ENCODE measurements at places on chromosomes 4 and X.
A peak's percentile ranks its signal among the peaks of the same experiment; 100 is the strongest.

GRCh38 chrX:499870-500364 lies 113.2 kb upstream of the PPP2R3B start:
- DNase-seq, result no peak

DNA sequence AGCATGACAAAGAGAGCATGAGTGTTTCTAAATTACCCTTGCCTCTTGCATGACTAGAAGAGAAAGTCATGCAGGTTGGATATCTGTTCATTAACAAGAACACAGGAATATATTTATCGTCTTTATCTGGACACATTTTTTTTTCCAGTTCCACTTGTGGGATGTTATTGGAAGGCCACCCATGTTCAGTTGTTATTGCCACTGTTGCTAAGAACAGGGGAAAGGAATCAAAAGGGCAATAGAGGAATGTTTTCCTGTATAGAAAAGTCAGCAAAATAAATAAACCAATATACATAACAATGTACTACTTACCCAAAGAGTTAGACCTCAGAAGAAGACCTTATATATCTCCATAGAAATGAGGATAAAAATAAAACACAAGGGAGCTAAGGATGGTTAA lies 270.1 kb downstream of the QDPR start:
- no peak for DNase-seq

GRCh38 chr4:122798101-122798500 lies 28.5 kb upstream of the FGF2 start:
- DNase-seq, result peak; percentile 7

- peak; percentile 3 for DNase-seq
Observed at GRCh38 chrX:37454537-37455285, 105.5 kb downstream of the PRRG1 start.

GRCh38 chr4:10240691-10241090 lies 124.1 kb upstream of the WDR1 start:
- no peak for DNase-seq

DNA sequence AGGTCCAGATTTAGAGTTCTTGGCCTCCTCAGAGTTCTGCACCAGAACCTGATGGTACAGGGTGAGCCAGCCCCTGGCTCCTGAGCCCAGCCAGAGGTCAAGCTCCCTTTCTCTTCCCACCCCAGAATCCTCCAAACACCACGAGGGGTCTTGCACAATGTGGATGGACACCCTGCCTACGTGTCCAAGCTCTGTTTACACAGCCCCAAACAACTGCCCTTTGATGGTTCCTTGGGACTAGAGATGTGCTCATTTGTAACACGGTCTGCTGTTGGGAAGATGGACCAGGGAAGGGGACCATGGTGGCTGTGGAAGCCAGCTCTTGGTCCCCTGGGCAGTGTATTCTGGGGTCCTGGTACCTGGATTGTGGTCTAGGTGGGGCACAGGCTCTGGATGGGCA lies 40.0 kb upstream of the RPS6KA3 start:
- DNase-seq, result no peak

GRCh38 chrX:39527025-39527424 lies 570.7 kb downstream of the BCOR start:
- DNase-seq, result no peak

GRCh38 chrX:5746231-5746630 lies 482.4 kb downstream of the NLGN4X start:
- DNase-seq, result no peak

DNA sequence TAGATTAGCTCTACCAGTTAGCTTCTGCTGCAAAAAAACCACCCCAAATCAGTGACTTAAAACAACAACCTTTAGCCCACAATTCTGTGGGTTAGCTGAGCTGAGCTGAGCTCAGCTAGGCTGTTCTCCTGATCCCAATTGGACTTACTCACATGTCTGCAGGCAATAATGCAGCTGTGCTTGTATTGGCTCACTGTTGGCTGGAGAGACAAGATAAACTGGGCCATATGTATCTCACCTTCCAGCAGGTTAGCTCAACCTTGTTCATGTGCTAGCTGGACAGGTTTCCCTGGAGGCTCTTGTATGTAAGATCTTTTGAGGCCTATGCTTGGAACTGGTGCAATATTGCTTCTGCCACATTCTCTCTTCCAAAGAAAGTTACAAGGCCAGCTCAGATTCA lies 261.5 kb upstream of the ADGRL3 start:
- DNase-seq, result no peak

GRCh38 chr4:26568446-26568994 lies 15.4 kb upstream of the TBC1D19 start:
- DNase-seq, result peak; percentile 8

GRCh38 chrX:78322863-78323262 lies 4.5 kb downstream of the CYSLTR1 start:
- no peak for DNase-seq

- DNase-seq, result no peak
Observed at GRCh38 chr4:142372530-142373260, 473.4 kb downstream of the INPP4B start.

- no peak for DNase-seq
Observed at GRCh38 chr4:183645326-183645725, 13.7 kb downstream of the RWDD4 start.

DNA sequence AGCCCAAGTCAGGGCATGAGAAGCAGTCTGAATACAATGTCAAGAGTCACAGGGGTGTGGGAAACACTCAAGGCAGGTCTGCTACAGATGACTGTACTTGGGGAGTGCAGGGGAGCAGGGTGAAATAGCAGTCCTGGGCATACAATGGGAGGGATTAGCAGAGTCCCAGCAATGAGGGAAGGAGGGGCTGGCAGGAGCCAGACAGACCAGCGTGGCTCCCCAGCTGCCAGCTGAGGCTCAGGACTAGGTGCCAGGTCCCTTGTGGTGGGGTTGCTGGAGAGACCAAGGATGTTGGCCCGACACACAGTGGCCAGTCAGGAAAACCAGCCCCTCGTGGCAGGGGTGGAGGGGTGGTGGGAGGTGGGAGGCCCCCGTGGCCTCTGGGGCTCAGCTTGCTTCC lies 86.6 kb downstream of the RTL5 start:
- no peak for DNase-seq

DNA sequence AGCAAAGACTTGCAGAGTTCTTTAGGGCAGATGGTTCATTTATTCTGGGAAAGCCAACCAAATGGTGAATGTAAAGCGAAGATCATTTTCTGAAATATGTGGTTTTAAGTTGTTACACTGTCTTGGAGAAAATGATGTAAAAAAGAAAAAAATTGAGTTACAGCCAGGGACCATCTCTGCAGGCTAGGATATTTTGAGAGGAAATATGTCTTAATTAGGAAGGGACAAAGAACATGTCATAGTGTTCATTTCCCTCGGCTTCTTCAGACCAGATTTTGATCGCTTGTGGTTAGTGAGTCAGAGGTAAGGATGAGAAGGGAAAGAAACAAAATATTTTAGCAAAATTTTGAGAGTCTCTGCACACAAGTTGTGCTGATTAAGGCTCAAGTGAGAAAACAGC lies 59.0 kb upstream of the C1QTNF7 start:
- no peak for DNase-seq

DNA sequence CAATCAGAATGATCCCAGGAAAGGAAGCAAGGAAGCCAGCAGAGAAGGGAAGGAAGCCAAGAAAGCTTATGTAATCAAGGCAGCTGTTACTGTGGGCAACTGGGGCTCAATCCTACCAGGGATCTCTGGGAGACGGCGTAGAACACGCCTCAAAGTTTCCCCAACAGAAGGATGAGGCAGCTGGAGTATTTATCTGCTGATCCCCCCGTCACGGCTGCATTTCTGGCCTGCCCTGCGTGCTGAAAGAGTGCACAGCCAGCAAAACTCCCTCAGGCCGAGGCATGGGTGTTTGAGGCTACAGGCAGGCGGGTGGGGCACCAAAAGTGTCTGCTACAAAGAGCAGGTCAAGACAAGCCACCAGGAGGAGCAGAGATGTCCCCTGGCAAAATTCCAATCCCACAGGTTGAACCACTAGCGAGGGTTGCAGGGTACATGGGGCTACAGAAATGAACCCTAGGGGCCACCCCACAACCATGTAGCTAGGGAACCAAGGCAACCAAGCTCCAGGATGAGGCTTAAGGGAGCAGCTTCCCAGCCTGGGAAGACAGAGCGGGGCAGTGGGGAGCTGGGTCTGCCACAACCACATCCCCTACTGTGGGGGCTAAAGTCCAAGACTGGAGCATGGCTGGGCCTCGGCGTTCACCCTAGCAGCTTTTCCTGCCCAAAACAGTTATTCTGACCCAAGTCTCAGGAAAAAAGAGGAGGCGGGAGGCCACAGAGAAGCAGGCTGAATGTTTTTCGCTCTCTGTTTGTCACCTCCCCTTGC lies 113.4 kb downstream of the BCOR start:
- no peak for DNase-seq

GRCh38 chr4:160772668-160773067 lies 1391.1 kb downstream of the FSTL5 start:
- no peak for DNase-seq

DNA sequence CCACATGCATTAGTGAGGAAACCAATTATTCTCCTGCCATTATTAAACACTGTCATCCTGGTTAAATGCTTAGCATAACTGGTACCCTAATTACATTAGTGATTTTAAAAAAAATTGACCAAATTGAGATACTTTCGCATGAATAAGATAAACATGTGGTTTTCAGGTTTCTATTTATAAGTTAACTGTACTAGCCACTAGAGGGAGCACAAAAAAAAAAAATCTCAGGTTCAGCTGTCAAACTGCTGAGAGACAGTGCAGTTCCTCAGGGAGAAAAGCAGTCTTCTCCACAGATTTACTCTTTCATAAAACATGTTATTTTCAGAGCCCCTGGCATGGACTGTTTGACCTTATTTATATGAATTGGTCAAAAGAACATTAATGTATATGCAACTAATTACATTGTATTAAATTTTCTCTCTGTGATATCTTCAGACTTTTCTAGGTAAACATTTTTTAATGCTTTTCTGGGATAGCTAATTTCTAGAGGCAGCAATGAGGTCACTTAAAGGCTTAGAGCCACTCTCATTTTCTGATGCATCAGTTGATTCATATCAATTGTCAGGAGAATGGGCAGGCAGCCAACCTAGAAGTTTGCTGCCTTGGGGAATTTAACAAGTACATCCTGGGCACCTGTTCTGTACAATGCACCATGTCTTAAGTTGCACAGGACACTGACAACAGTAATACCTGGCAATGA lies 167.5 kb downstream of the CDS1 start:
- peak; percentile 4 for DNase-seq

DNA sequence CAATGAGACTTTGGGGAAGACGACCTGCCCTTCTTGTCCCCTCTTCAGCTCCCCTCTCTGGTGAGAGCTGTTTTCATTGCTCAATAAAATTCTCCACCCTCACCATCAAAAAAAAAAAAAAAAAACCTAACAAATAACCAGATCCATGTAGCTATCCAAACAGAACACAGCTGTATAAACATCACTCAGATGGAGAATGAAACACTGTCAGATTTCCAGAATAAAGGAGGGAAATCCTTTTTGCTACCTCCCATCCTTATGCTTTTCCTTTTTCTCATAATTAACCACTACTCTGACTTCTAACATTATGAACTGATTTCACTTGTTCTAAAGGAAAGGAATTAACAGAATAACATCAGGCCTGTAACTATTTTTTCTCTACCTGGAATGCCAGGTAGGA lies 155.6 kb downstream of the PPP4R3C start:
- DNase-seq, result no peak

GRCh38 chr4:43282534-43282933 lies 390.0 kb downstream of the GRXCR1 start:
- no peak for DNase-seq

GRCh38 chr4:6199422-6199921 lies 877 bp downstream of the JAKMIP1 start:
- DNase-seq, result no peak

GRCh38 chrX:24020306-24020876 lies 6.6 kb downstream of the KLHL15 start:
- no peak for DNase-seq

GRCh38 chr4:83561381-83561780 lies 25.5 kb downstream of the GPAT3 start:
- DNase-seq, result no peak

GRCh38 chr4:8642651-8643321 lies 50.2 kb downstream of the CPZ start:
- DNase-seq, result no peak

DNA sequence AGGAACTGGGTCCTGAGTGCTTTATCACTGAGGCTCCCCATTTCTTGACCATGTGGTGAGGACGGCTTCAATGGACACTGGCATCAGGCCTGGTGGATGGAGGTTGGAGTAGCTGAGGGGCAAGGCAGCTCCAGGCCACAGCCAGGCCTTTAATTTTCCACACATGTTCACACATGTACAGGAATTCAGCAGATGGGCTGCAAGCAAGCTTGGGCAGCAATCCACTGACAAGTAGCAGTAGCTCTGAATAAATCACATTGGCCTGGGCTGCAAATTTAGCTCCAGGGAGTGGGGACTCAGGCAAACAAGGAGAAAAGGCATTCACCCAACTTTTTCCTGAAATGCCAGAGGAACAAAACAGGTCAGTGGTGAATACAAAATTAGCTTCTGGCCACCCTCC lies 107.8 kb upstream of the SCML1 start:
- DNase-seq, result no peak

GRCh38 chr4:120156120-120156718 lies 89.6 kb upstream of the MAD2L1 start:
- peak; percentile 16 for DNase-seq

DNA sequence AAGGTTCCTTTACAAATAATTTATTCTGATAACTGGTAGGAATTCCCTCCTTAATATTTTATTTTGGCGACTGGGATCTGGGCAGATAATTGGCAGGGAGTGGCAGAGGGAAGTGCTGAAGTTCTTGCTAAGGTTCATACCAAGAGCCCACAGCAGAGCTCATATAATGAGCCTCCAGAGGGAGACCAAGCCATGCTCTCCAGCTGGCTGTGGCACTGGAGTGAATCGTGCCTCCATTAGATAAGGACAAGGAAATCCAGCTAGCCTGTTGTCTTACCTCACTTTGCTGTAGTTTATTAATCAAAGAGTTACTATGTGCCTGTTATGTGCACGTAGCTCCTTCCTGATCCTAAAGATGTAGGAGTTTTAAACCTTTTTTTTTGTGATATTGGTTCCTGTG lies 1.3 kb downstream of the ASB12 start:
- DNase-seq, result no peak

GRCh38 chrX:69362856-69363255 lies 141.3 kb upstream of the NALF2 start:
- no peak for DNase-seq

DNA sequence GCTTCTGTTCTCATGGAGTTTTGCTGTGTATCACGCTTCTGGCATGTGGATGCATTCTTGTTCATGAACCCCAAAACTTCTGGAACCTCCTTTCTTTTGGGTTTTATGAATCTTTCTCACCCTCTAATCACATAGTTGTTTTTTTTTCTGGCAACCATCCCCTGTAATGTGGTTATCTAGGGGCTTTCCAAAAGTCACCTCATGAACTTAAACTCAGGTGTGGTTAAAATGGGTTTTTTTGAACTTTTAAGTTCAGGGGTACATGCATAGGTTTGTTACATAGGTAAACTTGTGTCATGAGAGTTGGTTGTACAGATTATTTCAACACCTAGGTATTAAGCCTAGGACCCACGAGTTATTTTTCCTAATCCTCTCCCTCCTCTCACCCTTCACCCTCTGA lies 1099.4 kb upstream of the SLIT2 start:
- no peak for DNase-seq

DNA sequence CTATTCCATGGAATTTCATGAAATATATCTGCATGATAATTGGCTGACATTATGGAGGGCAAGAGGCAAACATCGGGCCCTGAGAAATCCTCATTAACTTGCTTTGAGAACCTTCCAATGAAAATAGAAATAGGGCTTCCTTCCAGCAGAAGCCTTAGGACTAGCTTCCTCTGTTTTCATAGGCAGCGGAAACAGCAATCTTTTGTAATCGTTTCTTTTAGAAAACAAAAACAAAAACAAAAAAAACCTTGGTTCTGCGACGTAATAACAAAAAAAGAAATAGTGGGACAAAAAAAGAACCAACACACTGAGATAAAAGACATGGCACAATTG lies 62.9 kb downstream of the GEMIN8 start:
- DNase-seq, result no peak
